ENCODE measurements at places on chromosomes 11 and 22.

DNA sequence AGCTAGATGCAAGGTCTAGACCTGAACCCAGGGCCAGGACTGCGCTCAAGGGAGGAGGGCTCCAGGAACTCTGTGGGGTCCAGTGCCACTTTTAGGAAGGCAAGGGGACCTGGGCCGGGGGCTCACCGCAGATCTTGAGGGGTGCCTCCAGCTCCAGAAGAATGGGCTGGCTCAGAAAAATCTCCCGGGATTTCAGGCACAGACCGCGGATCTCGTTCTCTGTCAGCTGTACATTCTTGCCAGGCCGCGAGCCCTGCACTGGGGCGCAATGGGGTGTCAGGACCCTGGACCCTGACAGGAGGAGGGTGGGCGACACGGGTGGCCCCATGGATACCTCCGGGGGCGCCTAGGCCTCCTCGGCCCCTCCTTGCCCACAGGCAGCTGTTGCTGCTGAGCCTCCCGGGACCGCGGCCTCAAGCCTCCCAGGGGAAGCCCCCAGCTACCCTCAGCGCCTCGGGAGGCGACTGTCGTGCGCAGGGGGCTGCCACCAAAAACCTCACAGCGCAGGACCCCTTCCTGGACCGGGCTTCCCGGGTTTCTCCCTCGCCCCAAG is 640 bp downstream of the PPP1CA start:
- DNase-seq = no peak

- no peak for DNase-seq
Measured at GRCh38 chr11:20227631-20228030, 67.4 kb upstream of the DBX1 start.

GRCh38 chr11:45383224-45383623 is 97.1 kb upstream of the SYT13 start:
- no peak for DNase-seq

GRCh38 chr11:65471447-65471891 is 27.4 kb upstream of the MALAT1 start:
- DNase-seq = peak; percentile 70

DNA sequence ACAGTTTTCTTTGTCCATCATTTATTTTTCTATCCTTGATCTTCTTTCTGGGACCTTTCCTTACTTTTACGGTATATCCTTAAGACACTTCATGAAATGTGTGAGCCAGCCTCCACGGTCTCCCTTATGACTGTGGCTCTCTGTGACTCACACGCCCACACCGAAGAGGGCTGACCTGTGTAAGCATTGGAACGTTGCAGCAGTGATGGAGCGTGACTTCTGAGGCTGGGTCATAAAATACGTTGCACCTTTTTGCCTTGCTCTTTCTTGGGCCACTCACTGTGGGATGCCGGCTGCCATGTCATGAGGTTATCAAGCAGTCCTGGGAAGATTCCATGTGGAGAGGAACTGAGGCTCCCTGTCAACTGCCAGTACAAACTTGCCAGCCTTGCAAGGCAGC is 96.3 kb upstream of the RAB1B start:
- no peak for DNase-seq

- DNase-seq = no peak
Measured at GRCh38 chr11:117337076-117337475, 9.4 kb downstream of the CEP164 start.

- no peak for DNase-seq
Measured at GRCh38 chr11:90822996-90823395, 600.1 kb upstream of the CHORDC1 start.

- DNase-seq = peak; percentile 85
Measured at GRCh38 chr22:50305923-50306566, 1.4 kb downstream of the PLXNB2 start.

GRCh38 chr22:43905681-43906080 is 13.9 kb upstream of the PNPLA5 start:
- DNase-seq = no peak

DNA sequence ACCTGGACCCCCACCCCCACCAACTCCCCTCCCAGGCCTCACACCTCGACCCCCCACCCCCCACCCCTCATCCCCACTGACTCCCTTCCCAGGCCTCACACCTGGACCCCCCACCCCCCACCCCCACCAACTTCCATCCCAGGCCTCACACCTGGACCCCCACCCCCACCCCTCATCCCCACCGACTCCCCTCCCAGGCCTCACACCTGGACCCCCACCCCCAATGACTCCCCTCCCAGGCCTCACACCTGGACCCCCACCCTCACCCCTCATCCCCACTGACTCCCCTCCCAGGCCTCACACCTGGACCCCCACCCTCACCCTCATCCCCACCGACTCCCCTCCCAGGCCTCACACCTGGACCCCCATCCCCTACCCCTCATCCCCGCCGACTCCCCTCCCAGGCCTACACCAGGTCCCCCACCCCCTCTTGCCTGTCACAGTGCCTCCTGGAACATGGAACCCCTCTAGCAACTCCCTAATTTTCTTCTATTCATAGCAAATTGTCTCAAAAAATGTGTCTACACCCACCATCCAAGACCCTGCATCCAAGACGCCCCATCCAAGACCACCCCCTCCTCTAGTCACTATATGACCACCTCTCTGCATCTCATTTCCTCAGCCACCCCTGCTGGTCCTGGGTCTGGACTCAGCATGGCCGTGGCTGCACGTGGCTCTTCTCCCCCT is 36.9 kb upstream of the BRSK2 start:
- DNase-seq = no peak

DNA sequence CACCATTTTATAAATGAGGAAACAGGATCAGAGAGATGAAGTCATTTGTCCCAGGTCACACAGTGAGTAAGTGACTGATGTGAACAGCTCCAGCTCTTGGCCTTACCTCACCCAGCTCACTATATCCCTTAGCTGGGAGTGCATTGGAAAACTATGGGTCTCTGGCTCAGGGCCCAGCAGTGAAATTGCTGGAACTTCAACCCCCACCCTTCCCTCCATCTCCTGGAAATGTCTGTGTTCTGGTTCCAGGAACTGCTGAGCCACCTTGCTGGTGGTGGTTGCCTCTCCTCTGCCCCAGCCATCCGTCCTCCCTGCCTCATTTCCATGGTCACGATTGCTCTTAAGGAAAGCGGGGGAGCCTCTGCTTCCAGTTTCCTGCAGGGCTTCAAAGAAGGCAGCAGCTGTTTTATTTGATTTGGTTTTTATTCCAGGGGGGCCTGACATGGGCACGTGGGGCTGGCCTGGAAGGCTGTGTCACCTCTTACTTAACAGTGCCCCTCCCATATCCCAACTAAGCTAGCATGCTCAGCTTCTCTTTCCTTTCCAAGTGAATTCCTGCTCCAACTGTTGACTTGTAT is 46.2 kb upstream of the CSTF3 start:
- DNase-seq = no peak

DNA sequence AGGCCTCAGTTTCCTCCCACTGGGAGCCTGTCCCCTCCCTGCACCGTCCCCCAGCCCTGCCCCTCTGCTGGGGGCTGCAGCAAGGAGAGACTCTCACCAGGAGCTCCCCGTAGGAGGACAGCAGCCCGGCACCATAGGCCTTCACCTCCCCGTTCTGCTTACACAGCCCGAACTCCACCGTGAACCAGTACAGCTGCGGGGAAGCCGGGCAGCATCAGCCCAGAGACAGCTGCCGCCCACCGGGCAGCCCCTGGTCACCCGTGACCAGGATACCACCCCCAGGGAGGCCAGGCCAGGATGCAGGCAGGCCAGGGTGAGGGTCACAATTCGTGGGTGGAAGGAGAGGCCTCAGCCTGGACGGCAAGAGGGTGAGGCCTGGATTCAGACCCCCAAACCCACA is 4.6 kb upstream of the INS start:
- DNase-seq = no peak

DNA sequence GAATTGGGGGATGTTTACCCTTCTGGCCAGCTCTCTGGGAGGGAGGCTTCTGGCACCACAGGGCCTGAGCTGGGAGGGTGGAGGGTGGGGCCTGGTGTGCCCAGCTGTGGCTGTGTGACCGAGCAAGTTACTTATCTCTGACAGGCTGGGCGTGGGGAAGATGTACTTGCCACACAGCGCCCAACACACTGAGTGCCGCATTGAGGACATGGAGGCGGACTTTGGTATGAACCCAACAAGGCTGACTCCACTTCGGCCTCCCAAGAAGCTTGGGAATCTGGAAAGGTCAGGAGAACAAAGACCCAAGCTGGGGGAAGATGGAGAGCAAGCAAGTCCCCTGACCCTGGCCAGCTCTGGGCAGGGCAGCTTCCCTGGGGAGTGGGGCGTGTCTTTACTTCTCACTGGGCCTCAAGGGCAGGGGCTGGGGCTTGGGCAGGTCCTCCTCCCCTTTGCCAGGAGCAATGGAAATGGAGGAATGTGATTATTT is 2.4 kb upstream of the MGAT3 start:
- DNase-seq = no peak

DNA sequence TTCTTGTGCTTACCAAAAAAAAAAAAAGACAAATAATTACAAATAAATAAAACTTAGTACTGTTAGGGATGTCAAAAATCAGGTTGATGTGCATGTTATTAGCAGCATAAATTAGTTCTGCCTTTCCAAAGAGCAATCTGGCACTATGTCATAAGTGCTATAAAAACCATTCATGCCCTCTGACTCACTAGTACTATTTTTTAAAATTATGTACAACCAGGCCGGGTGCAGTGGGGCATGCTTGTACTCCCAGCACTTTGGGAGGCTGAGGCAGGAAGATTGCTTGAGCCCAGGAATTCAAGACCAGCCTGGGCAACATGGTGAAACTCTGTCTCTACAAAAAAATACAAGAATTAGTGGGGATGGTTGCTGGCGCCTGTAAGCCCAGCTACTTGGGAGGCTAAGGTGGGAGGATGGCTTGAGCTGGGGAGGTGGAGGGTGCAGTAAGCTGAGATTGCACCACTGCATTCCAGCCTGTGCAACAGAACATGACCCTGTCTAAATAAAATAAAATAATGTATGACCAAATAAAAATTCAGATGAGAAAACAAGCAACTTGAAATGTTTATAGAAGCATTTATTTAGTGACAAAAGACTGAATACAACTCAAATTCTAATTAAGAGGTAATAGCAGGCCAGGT is 25.3 kb downstream of the UEVLD start:
- no peak for DNase-seq

GRCh38 chr11:117062498-117062897 is 35.7 kb downstream of the SIK3 start:
- no peak for DNase-seq

DNA sequence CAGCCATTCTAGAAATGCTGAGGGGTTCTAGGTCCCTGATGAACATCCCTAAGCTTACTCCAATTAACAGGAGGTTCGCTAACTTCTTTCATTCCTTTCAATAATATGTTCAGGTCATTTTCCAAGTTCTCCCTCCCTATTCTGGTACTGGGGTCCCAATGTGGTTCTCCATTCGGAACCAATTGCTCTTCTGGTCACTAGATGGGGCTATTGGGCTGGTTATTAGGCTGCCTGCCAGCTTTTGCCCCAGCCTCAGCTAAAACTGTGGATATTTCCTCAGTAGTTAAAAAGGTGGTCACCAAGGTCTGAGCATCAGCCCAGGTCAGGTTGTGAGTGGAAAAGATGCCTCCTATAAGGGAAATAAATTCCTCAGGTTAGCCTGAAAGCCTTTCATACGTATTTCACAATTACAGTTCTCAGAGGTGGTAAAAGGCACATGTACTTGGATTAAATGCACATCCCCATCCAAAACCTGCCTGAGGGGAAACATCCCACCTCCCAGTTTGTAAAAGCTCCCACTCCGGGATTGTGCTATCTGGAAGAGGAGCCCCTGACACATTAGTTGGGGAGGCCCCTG is 161.1 kb upstream of the CCDC179 start:
- peak; percentile 6 for DNase-seq

DNA sequence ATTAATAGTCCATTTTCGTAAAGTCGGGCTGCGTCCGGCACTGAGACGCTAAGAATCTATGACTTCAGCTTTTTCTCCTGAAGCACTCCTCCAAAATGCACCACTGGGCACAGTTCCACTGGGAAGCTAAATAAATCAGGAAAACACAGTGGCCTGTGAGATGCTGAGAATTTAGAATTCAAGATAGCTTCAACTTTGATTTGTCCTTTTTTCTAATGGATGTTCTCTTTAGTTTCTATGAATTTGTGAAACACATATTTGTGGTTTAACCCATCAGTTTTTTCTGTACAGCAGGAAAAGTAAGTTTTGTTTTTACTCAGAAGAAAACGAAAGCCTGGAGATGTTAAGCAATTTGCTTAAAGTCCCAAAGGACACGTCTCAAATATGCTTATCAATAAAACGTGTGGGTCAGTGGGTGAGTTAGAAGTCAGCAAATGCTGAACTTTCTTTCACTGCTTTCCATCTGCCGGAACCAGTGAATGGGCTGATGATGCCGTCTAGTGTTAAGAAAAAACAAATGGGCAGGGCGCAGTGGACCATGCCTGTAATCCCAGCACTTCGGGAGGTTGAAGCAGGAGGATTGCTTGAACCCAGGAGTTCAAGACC is 40.7 kb upstream of the CLMP start:
- no peak for DNase-seq

DNA sequence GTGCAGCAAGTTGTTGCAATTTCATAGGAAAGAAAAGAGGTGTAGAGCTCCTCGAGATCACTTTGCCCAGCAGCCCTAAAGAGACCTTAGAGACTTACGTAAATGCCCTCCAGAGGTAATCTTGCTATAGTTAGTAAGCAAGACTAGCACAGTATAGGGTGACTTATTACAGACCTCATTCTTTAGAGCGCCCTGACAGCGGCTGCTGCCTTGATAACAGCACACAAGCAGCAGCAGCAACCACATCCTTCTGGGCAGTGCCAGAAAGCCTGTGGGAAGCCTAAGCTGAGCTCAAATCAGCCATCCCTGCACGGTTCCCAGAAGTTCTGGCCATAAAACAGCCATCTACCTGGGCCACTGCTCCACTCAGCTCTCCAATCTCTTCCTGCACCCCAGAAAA is 22.6 kb upstream of the OR56B1 start:
- DNase-seq = no peak

DNA sequence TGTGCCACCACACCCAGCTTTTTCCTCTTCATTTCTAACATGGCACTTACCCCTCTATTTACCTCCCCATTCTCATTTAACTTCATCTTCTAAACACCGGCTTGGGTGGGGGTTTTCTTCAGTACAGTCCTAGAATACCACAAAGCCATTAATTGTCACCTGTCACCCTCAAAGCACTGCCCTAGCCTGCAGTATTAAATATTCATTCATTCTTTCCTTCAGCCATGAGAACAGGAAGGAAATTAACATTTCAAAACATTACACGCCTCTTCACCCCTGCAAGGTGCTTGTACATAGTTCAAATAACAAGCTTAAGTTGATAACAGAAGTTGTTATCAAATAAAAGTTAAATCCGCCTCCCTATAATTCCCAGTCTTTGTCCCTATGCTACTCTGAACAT is 10.7 kb upstream of the VPS37C start:
- DNase-seq = no peak

GRCh38 chr11:20155683-20156279 is 4.5 kb downstream of the DBX1 start:
- DNase-seq = no peak

- DNase-seq = no peak
Measured at GRCh38 chr22:23835484-23836144, 3.2 kb downstream of the DERL3 start.

GRCh38 chr11:10021563-10021962 is 272.5 kb downstream of the SBF2 start:
- DNase-seq = no peak
